ENCODE measurements at places on chromosomes 6 and 20.

- DNase-seq = no peak
Observed at GRCh38 chr6:169949511-169950097, 198.2 kb downstream of the ERMARD start.

DNA sequence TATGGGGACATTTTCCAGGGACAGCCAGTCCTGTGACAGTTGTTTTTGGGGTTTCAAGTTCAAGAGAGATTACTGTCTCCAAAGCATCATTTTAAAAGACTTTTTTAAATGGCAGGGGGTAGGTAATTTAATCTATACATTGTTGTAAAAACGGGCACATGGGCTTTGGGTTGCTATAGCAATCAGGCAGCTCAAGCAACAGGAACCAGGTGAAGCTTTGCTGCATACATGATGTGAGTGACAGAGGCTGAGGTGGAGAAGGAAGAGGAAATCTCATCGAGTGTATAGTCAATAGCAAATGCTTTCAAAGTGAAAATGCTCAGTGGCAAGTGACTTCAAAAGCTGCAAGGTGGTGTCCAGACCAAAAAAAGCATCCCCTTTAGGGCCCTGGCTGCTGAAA lies 277.4 kb upstream of the JAG1 start:
- DNase-seq = no peak

GRCh38 chr6:149166747-149167146 lies 150.8 kb upstream of the TAB2 start:
- no peak for DNase-seq

GRCh38 chr6:39151211-39151610 lies 36.2 kb upstream of the SAYSD1 start:
- no peak for DNase-seq

DNA sequence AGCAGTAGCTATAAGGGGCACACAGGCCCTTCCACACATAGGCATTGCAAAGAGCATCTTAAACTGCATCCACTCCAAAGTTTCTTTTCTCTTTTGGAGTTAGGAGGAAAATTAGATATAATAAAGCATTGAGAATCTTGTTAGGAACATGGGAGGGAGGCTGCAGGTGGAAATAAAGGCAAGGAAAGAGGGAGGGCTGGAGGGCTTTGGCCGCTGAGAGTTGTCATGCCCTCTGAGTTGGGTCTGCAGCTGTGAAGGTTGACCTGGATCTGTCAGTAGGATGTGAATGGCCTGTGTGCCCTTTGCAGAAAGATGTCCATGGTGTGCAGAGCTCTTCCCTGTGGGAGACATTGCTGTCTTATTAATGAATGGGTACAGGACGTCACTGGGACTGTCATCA lies 134.0 kb downstream of the FNDC1 start:
- DNase-seq = no peak

DNA sequence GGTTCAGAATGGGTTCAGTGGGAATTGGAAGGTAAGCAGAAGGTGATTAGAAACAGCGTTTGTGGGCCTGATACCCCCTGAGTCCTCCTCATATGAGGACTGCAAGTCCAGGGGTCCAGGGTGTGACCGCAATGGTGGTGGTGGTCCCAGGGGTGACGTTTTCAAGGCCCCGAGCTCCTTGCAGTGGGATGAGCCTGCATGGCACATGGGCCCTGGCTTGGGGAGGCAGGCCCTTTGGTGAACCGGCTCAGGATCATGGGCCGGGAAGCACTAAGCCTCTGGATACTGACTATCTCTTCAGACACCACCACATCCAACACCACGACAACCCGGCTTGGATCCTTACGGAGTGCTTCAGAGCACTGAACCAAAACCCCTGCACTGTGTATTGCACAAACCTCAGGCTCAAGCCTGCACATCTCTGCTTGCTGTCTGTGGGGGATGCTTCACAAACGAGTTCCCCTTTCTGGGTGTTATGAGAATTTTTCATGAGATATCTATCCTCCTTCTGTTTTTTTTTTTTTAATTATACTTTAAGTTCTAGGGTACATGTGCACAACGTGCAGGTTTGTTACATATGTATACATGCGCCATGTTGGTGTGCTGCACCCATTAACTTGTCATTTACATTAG lies 67.9 kb downstream of the STK35 start:
- no peak for DNase-seq

GRCh38 chr6:147625946-147626345 lies 117.5 kb downstream of the SAMD5 start:
- no peak for DNase-seq

DNA sequence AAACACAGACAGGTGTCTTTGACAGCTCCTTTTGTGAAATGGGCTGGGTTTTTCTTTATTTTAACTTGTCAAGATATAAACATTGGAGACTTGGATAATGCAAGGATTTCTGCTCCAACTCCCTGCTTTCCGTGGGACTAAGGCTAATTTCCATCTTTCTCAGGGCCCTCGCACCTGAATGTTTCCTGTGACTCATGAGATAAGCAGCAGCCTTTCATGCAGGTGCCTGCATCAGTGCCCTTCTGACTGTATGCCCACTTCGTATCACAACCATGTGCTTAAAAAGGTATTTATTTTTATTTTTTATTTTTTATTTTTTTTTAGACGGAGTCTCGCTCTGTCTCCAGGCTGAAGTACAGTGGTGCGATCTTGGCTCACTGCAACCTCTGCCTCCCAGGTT lies 736.1 kb downstream of the DOK5 start:
- no peak for DNase-seq

DNA sequence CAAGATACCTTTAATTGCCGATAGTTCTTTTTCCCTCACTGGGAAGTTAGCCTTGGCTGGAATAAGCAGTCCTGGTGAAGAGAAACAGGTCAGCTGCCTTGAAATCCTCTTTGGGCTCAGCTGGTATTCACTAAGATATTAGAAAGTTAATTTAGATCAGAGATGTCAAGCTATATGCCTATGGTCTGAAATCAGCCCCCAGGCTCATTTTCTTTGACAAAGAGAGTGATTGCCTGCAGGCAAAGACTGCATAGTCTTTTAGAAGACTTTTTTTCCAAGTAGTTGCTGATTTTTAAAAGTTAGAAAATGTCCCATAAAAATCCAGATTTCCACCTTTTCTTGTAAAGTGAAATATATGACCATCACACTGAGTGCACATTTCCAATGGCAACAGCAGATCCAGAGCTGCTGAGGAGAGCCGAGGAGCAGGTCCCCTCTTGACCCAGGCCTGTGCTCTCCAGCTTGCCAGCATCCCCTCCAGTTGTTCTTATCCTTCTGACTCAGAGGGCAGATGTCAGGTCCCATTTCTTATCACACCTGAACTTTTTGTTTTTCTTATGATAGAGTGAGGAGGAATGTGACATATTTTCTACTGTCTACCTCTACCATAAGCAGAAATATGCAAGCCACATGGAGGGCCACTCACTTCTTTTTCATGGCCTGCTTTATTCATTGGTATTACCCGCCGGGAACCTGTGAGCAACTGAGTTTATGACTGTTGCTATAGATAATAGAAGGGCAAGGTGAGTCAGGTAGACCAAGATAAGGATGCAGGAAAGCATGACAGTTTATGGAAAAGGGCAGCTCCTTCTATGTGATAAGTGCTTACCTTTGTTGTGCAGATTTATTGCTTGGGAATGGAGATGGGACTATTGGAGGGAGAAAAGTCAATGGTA lies 17.6 kb upstream of the L3MBTL3 start:
- DNase-seq = no peak

DNA sequence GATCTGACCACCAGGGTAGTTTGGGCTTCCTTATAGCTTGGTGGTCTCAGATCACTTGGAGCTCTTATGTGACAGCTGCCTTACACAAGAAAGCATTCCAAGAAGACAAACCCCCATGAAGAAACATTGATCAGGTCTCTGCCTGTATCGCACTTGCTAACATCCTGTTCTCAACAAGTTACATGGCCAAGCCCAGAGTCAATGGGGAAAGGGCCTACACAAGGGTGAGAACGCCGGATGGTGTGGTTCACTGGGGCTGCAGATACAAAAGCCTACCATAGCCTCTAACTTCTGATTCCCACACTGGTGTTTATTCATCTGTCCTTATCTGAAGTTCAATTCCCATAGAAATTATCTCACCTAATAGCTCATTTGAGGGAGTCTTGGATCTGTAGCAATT lies 235.5 kb downstream of the SYNDIG1 start:
- DNase-seq = no peak

- peak; percentile 84 for DNase-seq
Observed at GRCh38 chr6:31821301-31822035, 6.1 kb upstream of the HSPA1B start.

DNA sequence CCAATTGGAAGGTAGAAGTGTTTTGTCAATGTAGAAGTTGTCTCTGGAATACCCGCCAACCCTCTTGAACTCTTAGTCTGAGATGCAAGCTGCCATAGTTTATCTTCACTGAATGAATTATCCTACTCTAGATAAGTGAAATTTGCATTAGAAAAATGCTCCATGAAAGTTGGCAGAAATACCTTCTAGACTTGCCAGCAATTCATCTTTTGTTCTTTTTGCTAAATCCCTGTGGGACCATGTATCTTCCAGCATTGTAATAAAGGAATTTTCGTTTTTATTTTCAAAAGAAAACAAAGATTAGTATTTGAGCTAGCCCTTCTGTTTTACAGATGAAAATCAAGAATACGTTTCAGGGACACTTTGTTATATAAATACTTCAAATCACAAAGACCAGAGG lies 244.2 kb downstream of the CBLN4 start:
- no peak for DNase-seq

GRCh38 chr6:159527351-159527750 lies 165.7 kb downstream of the SOD2 start:
- no peak for DNase-seq

GRCh38 chr20:62780696-62781095 lies 15.6 kb upstream of the MRGBP start:
- no peak for DNase-seq

Measured in activated T-cell treated with anti-CD3 and anti-CD28 coated beads, Interleukin-2, amount 50 U/mL, for 24 hours (primary cell).